ENCODE measurements at places on chromosomes 7 and 10.

GRCh38 chr7:92731335-92732063 lies 104.9 kb downstream of the CDK6 start:
- no peak for DNase-seq

- DNase-seq, result no peak
Measured at GRCh38 chr10:28715246-28715645, 37.9 kb downstream of the BAMBI start.

DNA sequence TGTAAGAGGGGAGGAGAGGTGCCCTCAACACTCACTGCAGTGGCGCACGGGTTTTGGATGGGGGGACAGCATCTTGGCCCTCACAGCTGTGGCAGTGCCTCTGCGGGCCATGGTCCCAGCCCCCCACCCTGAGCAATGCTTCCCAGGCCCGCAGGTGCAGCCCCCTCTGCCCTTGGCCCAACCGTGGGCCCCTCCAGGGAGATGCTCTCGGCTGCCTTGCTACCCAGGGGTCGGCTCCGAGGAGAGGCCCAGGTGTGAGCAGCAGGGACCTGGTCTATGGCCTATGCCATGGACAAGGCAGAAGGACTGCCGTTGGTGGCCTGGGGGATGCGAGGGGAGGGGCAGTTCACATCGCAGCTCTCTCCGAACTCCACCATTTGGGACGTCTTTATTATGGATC lies 159.2 kb downstream of the RNF216 start:
- DNase-seq, result no peak

DNA sequence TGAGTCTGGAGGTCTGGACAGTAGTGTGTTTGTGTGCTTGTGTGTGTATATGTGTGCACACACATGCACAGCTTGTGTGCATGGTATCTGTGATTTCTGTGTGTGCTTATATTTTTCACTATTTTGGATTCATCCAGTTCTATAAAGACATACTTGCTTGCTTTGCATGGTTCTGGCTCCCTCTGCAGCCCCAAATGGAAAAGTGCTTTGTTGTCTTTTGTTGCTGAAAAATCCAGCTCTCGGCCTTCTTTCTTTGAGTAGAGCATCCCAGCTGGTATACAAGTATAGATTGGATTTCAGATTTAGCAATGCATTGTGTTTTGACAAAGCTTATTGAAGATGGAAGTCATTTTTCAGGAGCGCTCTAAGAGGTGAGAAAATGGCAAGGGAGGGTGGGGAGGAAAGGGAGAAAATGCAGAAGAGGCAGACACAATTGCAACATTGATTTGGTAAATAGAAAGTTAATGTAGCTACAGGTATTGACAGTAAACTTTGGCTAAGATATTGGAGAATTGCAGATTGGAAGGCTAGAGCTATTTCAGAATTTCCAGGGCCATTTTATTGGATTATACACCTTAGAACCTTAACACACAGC lies 333.9 kb downstream of the AUTS2 start:
- no peak for DNase-seq

- DNase-seq, result no peak
Measured at GRCh38 chr7:151484971-151485707, 34.6 kb downstream of the RHEB start.

DNA sequence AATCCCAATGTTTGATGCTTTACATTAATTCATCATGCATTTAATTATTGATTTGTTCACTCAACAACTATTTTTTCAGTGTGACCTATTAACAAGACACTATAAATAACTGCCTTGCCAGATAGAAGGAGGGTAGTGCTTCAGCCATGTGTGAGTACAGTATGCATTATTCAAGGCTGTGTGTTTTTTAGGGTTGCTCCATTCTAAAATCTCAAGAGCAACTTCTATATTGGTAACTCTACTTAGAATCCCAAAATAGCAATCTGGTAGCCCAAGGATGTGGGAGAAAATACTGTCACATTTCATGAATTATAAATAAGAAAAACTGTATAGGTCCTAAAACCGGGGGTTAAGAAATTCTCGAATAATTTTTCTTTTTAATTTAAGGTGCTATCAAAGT lies 69.9 kb downstream of the ENO4 start:
- DNase-seq, result no peak

DNA sequence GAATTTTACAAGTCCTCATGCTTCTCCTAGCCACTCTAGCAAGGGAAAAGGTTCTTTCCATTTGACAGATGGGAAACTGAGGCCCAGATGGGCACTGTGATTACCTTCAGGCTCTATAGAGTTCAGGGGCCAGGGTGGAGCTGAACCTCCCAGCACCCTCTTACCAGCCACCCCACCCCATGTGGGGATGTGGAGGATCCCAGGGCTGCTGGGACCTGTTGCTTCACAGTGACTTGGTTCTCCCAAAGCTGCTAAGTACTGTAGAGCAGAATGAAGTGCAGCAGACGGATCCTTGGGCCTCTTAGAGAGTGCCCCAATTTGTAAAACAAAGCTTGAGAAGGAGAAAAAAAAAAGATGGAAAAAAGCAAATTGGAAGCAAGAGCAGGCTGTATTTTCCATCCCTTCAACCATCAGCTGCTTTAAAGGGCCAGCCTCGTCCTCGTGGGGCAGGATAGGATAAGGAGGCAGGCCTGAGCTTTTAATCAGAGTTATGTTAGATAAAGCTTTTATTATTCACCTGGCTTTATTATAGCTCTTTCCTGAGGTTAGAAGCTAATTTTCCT lies 147.0 kb downstream of the CDH23 start:
- DNase-seq, result no peak

DNA sequence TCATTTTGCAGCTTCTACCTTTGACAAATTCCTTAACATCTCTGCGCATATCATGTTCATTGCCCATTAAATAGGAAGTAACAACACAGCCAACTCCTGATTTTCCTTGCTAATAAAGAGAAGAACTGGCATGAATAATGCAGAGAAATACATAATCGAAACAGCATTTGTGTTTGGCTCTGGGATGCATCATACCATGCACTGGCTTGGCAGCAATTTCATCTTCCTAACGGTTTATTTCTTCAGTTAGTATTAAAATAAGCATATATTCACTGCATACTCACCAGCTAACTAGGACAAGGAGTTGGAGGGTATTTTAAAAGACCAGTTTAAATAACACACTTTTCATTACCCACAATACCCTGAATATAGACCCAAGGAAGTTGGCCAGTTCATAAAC lies 132.5 kb downstream of the ITGA8 start:
- DNase-seq, result no peak

GRCh38 chr7:1912593-1913465 lies 242.8 kb downstream of the ELFN1 start:
- no peak for DNase-seq

DNA sequence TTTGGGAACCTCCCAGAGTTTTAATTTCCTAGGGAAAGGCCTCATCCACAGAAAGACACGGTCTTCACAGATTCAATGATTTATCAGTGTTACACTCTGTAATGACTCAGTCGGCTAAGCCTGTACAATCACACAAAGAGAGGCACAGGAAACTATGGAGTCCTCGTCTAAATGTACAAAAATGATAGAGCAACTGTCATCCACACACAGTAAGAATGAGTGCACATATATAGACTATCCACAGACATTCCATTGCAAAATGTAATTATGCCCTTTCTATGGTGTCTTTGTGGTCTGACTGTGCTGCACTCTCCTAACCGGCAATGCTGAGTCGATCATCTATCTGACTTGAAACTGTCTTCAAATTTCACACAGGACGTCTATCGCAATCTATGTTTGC lies 3.5 kb upstream of the NAMPT start:
- no peak for DNase-seq

DNA sequence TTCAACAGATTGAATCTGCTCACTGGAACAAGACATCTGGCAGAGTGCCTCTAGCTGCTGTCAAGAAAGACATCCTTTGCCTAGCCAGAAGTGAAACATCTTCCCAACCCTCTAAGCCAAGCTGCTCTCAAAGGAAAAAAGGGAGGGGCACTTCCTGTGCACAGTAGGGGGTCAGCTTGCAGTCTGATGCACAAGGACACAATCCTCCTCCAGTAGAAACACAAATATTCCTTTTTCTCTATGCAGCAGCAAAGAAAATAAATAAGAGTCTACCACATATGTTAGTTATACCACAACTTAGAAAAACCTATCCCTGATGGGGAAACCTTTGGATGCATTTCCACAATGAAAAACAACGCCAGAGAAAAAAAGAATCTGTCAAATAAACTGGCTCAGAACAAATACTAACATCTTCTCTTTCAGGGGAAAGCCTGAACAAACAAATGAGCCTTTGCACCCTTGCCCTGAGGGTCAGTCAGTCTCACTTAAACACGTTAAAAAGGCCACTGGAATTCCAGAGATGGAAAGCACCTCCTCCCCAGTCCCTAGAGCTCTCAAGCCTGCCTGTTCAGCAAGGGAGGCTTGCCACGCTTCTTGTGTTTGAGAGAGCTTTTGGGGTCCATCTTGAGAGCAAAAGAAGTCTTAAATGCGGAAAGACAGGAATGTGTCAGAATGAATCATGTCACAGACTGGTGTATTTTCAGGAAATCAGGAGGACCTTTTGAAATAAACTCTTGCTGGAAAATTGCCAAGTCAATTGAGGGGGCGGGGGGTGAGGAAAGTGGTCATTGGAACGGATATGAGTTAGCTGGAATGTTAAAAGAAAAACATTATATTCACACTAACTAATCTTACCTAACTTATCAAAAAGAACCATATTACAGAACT lies 7.5 kb downstream of the LAMB1 start:
- no peak for DNase-seq

DNA sequence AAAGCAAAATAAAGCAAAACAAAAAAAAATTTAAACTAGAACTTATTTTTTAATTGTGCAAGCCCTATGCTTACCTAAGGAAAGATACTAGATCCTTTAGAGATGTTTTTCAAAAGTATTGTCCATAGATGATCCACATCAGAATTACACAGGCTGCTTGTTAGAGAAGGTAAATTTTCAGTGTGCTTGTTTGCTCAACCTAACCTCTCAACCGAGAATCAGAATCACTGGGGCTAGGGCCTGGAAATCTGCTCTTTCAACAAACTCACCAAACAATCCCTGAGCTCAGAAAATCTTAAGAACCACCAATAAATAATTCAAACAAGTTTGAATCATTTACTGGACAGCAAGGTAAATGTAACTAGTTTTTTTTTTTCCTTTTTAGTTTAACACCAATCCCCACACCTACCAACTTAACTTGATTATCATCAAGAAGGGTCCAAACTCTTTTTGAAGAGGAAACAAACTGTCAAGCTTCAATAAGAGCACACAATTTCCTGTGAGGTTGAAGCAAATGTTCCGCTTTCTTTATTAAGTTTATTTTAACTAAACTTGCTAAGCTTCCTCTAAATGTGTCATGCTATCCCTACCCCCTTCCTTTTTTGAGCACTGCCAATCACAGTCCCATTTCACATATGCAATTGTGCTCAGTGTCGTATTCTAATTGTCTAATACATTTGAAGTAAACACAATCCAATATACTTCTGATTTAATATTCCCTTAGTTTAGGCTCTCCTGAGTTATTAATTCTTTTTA lies 7.4 kb upstream of the TSPAN33 start:
- no peak for DNase-seq

DNA sequence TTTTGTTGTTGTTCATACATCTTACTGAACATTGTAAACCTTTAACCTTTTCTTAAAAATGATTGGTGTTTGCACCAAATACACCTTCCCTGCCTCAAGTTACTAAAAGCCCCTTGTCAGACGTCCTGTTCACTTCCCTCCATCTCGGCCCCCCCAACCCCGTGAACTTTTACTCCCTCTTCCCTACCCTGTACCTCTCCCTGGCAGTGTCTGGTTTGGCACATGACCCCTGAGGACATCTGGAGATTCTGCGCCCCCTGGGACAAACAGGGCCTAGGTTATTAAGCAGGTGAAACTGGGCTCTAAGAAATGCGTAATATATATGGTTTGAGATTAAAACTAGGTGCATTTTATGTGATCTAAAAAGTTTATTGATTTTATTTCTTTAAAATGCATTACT lies 1.4 kb downstream of the PPP2R2D start:
- DNase-seq, result no peak

- no peak for DNase-seq
Measured at GRCh38 chr10:133023216-133023843, 64.4 kb upstream of the ADGRA1 start.

DNA sequence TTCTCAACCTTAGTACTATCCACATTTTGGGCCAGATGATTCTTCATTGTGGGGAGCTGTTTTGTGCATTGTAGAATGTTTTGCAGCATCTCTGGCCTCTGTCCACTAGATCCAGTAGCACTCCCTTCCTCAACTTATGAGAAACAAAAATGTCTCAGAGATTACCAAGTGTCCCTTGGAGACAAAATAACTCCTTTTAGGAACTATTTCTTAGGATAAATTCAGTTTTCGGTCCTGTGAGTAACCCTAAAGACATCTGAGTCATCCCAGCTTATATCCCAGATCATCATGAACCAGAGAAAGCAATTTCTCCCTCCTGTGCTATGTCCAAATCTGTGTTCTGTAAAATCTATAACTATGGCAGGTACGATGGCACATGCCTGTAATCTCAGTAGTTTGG lies 266.6 kb upstream of the PHYHIPL start:
- DNase-seq, result no peak

- DNase-seq, result no peak
Measured at GRCh38 chr10:29470843-29471543, 163.8 kb downstream of the SVIL start.

DNA sequence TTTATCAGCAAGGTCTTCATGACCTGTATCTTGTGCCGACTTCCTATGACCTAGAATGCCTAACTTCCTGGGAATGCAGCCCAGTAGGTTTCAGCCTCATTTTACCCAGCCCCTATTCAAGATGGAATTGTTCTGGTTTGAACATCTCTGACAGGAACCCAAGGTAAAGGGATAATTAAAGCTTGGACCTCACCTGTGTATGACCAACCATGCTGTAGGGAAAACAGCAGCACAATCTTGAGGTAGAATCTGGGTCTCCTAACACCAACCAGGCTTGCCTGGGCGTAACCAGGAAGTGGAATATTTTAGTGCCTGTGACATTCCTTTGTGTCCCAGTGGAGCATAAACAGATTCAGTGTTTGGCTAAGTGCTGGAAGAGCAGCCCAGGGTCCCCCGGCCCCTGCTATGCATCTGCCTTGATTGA lies 94.1 kb downstream of the PFKFB3 start:
- no peak for DNase-seq

- DNase-seq, result peak; percentile 16
Measured at GRCh38 chr7:17706734-17707133, 233.6 kb downstream of the SNX13 start.

DNA sequence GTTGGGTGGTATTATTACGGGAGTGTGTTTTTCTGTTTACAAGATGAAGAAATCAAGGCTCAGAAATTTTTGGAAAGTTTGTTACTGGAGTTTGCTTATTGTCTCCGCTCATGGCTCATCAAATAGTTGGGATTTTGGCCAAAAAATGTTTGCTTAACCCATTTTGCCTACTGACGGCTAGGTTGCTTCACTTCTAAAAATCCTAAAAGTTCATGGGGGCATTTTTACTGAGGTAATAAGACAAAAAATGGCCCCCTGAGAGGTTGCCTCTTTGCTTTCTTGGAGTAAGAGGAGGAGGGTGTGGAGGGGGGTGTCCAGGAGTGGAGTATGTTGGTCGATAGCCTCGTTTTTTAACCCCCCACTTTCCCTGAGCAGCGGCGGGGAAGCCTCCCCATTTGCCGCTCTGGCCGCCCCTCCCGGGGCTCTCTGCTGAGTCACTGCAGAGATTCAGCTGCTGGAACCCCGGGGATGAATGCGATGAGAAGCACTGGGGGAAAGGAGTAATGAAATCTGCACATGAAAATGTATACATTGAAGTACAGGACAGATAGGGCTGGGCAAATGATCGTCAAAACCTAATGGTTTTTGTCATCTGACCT lies 1.5 kb downstream of the MEST start:
- DNase-seq, result no peak

- DNase-seq, result no peak
Measured at GRCh38 chr10:6607778-6608177, 27.7 kb upstream of the PRKCQ start.

- no peak for DNase-seq
Measured at GRCh38 chr10:22724773-22725172, 10.4 kb upstream of the PIP4K2A start.

Measured in central memory CD4-positive, alpha-beta T cell (primary cell).